ENCODE measurements at places on chromosomes 7 and 10. TPM values are rescaled to one million over a fixed set of nuclear protein-coding genes. Genes with fewer than 3 reads are reported as not detected.

DNA sequence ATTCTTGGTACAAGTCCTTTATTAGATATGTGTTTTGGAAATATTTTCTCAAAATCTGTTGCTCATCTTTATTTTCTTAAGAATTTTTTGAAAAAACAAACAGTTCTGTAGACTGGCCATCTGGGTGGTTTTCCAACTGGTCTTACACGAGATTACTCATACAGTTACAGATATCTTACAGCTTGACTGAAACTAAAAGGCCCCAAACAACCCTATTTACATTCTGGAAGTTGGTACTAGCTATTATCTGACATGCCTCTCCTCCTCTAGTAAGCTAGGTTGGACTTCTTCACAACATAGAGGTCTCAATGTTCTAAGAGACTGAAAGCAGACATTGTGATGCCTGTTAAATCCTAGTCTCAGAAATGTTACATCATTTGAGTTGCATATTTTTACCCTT, 52.0 kb downstream of the ZNF22 start:
- H3K27ac ChIP-seq = no peak overlapping the region
- no peaks in the 10 kb centered on the region for H3K4me1 ChIP-seq
- H3K27me3 ChIP-seq = no peaks in the 10 kb centered on the region
- no peaks in the 10 kb centered on the region for H3K36me3 ChIP-seq

DNA sequence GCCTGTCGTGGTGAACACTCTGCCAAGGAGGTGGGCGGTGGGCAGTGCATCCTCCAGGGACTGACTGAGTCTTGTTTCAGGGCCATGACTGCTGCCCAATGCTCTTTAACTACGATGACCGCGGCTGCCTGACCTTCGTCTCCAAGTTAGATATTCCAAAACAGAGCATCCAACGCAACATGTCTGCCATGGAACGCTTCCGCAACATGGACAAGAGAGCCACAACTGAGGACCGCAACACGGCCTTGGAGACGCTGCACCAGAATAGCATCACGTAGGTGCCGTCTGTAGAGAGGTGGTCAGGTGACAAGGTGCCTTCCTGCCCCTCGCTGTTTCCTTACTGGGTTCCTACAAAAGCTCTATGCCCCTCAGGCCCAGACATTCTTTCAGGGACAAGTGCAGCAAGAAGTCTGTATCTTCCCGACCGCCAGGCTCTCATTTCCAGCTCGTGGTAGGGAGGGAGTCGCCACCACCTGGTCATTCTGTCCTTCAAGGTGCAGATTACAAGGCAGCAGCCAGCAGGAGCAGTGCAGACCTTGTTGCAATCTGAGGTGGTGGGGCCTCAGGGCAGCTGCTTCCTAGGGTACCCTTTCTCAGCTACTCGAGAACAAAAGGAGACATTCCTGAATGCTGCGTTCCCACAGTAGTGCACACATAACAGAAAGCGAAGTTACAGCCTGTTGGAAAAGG, 14.9 kb upstream of the ARPC1B start:
- peaks cover 18% of the 10 kb centered on the region for H3K36me3 ChIP-seq
- peak; percentile 75 for DNase-seq
- no peaks in the 10 kb centered on the region for H3K4me1 ChIP-seq
- H3K4me3 ChIP-seq = no peak overlapping the region

- no peak overlapping the region for H3K4me3 ChIP-seq
- H3K27ac ChIP-seq = no peak overlapping the region
- no peak for DNase-seq
- no peaks in the 10 kb centered on the region for H3K4me1 ChIP-seq
- no peaks in the 10 kb centered on the region for H3K27me3 ChIP-seq
Measured at GRCh38 chr10:129767751-129768150, 196.3 kb downstream of the EBF3 start.

- H3K27me3 ChIP-seq = no peaks in the 10 kb centered on the region
- no peaks in the 10 kb centered on the region for H3K4me1 ChIP-seq
- H3K36me3 ChIP-seq = no peaks in the 10 kb centered on the region
Measured at GRCh38 chr7:18626717-18627116, 131.2 kb downstream of the HDAC9 start.

DNA sequence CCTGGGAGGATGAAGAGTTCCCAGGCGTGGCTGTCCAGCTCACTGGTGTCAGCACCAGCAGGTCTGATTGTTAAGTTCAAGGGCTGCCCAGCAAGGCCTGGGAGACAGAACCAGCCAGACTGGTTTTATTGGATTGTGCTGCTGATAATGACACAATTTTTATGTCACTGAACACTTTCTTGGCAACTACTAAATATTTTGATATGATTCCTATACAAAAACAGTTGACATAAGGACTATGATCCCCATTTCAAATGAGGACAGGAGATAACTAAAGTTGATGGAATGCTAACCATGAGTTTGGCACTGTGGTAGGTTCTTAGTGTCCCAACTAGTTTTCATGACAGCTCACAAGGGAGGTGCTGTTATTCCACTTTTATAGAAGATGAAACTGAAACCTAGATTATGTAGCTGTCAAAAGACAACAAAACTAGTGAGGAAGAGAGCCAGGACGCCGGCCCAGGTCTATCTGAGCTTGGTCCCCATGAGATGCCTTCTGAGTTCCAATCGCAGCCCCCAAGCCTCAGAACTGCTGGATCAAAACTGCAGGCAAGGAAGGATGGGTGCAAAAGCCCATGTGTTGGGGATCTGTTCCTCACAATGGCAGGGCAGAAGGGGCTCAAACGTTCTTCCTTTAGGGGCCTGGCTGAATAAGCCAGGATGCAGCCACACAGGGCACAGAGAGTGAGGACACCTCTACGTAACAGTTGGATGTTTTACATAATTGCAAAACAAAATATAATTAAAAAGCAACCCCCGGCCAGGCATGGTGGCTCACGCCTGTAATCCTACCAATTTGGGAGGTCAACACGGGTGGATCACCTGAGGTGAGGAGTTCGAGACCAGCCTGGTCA, 52.8 kb downstream of the COBL start:
- DNase-seq = no peak
- H3K4me1 ChIP-seq = no peaks in the 10 kb centered on the region
- H3K27me3 ChIP-seq = no peaks in the 10 kb centered on the region
- H3K36me3 ChIP-seq = no peaks in the 10 kb centered on the region
- no peak overlapping the region for H3K27ac ChIP-seq

Gene CCDC146
- 0.72 TPM for total RNA-seq

DNA sequence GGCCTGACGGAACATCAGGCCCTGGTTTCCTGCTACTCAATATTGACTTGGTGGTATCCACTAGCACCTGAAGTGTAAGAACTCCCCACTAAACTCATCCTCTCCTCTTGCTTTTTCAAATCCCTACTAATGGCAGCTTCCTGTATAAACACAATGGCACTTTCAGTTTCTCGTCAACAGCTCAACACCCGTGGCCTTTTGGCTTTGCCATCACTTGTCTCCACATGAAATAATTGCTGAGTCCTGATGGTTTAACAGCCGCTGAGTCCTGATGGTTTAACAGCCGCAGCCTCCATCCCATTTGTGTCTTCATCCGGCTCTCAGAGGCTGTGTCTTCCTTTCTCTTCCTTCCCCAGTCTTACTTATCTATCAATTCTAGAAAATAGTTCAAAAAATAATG, 261.4 kb upstream of the PITRM1 start:
- H3K4me1 ChIP-seq = no peaks in the 10 kb centered on the region
- DNase-seq = no peak
- no peak overlapping the region for H3K27ac ChIP-seq
- no peak overlapping the region for H3K4me3 ChIP-seq
- peaks cover 2% of the 10 kb centered on the region for H3K36me3 ChIP-seq

- no peaks in the 10 kb centered on the region for H3K4me1 ChIP-seq
- peak; percentile 6 for DNase-seq
Measured at GRCh38 chr10:118986815-118987790, 42.4 kb upstream of the NANOS1 start.

Measured in H9 (cell line).